ENCODE measurements at places on chromosomes 13 and 19. TPM values are rescaled to one million over a fixed set of nuclear protein-coding genes. Genes with fewer than 3 reads are reported as not detected.

CLEC17A gene
- not detected for total RNA-seq

KCNC3 gene
- total RNA-seq: 0.57 TPM

FAM216B gene
- not detected for total RNA-seq

PIBF1 gene
- total RNA-seq: 13.0 TPM

LILRA2 gene
- 0.11 TPM for total RNA-seq

FFAR1 gene
- not detected for total RNA-seq
